ENCODE measurements at places on chromosomes 7 and 10.

DNA sequence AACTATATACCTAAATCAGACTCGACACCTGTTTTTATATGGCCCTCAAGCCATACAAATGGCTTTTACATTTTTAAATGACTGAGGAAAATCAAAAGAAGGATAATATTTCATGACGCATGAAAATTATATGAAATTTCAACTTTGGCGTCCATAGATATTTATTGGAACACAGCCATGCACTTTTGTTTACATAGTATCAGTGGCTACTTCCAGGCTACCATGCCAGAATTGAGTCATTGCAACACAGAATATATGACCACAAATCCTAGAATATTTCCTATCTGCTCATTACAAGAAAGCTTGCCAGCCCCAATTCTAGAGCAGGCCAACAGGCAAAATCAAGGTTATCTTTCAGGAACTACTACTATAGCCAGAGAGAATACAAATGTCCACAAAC, 29.3 kb downstream of the AFAP1L2 start:
- DNase-seq, result peak; percentile 47

- DNase-seq, result no peak
These were observed 163.2 kb downstream of the NOC3L start for GRCh38 chr10:94199565-94199964.

DNA sequence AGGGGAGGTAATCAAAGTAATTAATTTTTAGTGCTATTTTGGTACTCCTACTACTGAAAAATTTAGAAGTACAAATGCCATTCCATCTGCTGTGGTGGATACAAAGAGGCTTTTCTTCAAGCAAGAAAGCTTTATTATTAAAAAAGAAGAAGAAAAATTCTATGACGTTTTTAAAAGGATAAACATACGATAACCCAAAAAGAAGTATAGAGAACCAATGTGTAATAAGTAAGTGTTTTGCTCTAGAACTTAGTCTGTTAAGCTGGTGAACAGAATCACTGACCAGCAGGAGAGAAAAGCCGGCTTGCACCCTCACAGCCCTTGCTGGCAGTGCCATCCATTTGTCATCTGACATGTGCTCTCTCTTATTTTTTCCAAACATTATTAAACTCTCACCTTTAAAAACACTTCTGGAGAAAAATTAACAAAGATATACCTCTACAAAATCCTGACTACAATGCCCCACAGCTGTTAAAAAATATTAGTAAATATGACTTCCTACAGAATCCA, 81.5 kb downstream of the SRPK2 start:
- DNase-seq, result no peak

DNA sequence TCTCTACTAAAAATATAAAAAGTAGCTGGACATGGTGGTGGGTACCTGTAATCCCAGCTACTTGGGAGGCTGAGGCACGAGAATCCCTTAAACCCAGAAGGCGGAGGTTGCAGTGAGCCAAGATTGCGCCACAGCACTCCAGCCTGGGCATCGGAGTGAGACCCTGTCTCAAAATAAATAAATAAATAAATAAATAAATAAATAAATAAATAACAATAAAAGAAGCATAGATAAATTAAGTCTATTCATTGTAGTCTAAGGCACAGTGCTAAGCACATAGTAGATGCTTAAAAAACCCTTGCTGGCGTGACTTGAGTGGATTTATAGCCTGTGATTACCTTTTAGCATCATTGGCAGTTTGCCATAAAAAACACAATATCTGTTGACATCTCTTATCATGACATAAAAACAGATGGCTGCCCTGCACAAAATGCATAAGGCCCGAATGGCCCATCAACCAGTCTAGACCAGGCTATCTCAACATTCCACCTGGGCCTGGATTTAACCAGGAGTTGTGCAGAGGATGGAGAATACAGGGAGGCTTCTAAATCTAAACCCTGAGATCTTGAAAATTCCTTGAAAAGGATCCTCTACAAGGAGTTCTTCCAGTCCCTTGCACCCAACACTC, 94.9 kb downstream of the PRLHR start:
- no peak for DNase-seq

Measured in SJCRH30 (cell line).